ENCODE measurements at places on chromosomes 1 and 21.
A peak's percentile ranks its signal among the peaks of the same experiment; 100 is the strongest.

GRCh38 chr1:32904797-32905196 is 3.6 kb upstream of the TMEM54 start:
- DNase-seq: no peak

- DNase-seq: no peak
Observed at GRCh38 chr1:24486331-24487065, 16.1 kb upstream of the RCAN3 start.

GRCh38 chr1:116168277-116169032 is 57.3 kb downstream of the MAB21L3 start:
- peak; percentile 9 for DNase-seq

DNA sequence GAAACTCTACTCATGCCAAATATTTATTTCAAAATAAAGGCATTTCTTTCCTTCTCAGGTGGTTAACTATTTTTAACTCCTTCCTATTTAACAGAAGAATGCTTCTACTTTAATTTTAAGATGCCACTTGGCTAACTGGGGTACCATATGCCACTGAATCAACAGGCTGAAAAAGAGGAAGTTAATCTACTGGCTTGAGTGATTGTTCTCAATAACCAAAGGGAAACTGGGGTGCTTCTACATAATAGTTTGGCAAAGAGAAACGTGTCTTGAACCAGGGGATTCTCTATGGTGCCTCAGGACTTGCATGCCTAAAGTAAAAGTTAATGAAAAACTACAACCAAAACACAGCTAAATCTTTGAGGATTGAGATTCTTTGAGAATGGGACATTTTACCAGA is 142.6 kb downstream of the DENND1B start:
- DNase-seq: no peak

DNA sequence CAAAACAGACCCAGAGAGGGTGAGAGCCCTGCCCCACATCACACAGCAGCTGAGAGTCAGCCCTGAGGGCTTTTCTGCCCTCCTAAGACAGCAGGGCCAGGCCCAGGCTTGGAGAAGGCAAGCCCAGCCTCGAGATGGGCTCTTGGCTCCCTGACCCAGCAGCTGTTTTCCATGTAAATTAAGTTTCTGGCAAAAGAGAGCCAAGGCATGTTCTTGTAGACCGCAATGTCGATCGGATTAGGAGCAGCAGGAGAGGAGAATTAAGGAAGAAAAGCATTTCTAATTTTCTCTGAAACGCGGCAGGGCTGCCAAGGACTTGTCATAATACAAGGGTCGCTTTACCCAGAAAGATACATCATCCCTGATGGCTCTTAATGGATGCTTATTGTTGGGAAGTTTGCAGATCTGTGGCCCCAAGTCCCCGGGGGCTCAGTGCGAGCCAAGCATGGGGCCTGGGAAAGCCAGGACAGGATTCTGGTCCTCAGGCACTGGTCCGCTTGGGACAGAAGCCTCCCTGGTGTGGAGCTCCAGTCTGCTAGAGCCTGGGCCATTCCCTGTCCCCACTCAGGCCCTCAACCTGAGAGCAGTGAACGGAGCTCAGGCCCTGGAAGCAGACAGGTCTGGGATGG is 62.8 kb downstream of the DMRTB1 start:
- no peak for DNase-seq

- no peak for DNase-seq
Observed at GRCh38 chr1:108671143-108671542, 10.2 kb upstream of the HENMT1 start.

DNA sequence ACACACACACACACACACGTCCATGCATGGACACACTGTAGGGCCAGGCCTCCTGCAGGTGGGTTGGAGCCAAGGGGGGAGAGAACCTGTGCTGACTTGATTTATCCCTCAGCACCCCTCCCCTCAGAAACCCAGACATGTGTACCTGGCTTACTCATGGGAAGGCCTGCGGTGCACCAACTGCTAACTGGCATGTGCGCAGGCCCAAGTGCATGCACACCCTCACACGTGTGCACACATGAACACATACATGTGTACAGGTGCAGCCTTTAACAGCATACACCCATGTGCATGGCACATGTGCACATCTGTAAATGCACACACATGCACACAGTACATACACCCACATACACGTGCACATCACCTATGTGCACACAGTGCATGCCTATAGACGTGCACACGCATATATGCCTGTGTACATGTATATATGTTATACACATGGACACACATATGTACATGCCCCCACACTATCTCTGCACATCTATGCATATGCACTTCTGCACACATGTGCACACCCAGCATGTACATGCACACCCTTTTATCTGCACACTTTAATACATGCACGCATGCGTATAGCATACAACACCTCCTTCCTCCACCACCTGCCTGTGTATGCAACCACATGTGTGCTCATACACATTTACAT is 67.5 kb downstream of the TRIM11 start:
- no peak for DNase-seq

DNA sequence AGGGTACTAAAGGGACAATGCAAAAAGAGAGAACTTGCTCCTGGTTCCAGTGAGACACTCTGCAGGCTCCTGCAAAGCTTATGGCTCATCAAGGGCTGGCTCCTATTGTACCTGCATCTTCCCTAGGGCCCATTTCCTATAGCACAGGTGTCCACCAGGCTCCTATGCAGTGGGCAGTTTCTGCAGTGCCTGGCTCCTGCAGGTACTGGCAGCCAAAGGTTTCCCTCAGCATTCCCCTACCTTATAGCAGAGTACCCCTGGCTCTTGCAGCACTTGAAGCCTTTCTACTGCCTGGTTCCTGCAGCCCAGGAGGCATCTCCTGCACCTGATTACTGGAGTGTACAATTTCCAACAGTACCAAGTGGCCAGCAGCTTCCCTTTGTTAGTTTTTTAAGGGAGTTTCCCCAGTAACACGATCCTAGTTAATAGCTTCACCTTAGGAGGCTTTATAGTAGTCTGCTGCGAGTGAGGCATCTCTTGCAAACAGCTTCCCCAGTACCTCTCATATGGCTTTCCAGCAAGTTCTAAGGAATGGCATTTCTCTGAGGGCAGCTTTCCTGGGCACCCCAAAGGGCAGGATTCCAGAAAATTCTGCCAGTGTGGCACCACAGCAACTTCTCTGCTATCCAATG is 141.7 kb downstream of the DENND1B start:
- no peak for DNase-seq

- DNase-seq: no peak
Observed at GRCh38 chr1:182206626-182207239, 145.2 kb upstream of the ZNF648 start.

DNA sequence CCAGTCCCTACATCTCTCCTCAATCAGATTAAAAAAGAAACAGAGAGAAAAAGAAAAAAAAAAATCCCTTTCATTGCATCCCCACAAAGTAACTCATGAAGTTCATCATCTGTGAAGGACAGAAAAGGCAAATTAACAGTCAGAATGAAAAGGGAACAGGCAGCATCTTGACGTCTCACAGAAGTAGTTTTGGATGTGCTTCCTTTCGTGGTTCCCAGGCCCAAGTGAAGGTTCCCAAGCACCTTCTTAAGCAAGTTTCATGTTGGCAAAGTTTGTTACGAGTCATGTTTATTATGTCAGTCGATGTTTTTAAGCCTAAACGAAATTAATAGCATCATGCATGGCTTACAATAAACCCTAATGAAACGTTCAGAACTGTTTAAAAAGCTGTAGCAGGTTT is 475.2 kb downstream of the SETD4 start:
- no peak for DNase-seq

- no peak for DNase-seq
Observed at GRCh38 chr21:15436031-15436430, 293.8 kb upstream of the USP25 start.

DNA sequence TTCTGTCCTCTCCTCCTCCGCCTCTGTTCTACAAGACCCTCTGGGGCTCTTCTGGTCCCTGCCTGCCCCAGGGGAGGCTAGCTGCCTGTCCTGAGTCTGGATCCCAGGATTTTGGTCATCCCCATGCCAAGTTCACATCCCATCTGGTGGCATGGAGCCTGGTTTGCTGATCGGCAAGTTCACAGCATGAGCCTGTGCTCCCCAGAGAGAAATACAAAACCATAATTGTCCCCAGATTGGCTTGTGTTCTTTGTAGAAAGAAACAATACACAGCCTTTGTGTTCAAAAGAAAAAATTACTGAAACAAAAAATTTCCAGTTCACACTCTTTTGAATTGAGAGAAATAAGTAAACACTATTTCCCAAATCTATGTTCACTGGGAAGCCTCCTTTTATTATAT is 149.4 kb upstream of the ZC3H12A start:
- DNase-seq: no peak

DNA sequence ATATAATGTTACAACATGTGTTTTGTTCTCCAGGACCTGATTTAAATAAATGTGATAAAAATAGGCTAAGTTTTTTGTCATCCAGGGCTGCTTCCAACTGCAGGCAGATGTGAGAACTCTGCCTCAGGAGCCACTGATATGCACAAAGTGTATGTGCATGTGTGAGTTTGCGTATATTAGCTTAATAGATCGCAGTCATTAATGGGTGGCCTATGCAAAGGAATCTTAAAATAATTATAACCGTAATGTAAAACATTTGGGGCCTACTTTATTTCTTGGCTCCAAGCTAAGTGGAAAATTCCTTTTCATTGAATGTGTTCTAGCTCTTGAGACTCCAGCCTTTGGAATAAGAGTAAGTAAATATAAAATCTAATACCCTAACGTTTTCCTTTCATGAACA is 16.8 kb downstream of the DHX9 start:
- no peak for DNase-seq

GRCh38 chr1:165928075-165928731 is 100.8 kb downstream of the UCK2 start:
- DNase-seq: no peak

GRCh38 chr1:228990906-228991569 is 255.8 kb downstream of the RHOU start:
- DNase-seq: no peak

DNA sequence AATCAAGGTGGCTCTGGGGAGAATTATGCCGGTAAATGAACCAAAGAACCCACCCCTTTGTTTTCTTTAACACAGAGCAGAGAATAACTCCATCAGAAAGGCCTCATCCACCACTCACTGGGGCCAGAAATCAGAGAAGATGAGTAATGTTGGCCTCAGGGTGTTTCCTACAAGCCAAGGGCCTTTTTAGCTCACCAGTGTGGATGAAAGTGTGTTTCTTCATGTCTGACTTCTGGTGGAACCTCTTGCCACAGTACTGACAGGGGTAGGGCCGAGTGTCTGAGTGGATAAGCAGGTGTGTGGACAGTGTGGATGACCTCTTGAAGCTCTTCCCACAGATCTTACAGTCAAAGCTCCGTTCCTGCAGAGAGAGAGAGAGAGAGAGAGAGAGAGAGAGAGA is 8.3 kb downstream of the GFI1 start:
- DNase-seq: no peak

DNA sequence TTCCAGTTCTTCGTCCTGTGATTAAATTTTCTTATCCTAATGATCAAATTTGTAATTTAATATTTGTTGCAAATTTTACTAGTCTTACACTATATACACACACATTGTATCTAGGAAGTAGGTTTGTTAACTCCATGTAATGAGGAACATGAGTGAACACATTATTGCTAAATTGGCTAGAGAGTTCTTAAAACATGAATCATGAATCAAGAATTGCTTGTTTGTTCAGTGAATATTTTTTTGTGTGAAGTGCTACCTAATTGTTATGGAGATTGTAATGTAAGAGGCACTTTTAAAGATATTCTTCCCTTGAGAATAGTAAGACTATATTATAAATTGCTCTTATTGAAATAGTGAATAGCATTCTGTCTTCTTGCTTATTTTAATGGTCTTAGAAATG is 4.6 kb downstream of the GPSM2 start:
- no peak for DNase-seq
